ENCODE measurements at places on chromosomes 2 and 18.
A peak's percentile ranks its signal among the peaks of the same experiment; 100 is the strongest.

DNA sequence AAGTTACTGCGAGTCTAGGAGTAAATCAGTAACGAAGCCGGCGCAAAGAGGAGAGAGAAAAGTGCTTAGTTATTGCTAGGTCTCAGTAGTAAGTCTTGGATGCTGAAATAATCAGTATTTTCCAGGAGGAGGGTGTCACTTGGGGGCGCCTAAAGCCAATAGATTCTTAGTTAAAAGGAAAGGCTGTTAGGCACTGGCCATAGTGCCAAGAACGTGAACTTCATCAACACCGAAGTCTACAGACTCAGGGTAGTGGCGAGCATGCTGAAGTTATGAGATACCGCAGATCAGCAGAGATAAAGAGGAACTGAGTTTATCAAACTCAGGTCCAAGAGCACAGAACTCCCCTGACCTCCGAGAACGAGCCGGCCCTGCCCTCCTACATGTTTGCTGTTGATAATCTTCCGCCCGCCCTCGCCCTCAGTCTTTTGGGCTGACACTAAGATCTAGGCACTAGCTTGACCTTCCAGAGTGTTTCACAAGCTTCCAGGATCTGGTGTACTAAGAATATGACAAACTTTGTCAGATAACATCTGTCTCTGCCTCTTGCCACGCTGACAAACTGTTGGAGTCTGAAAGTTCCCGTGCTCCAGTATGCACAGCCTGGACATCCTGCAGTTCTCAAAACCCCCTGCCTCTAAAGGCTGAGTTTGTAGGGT, 49.2 kb downstream of the CYB5A start:
- no peak for DNase-seq

- peak; percentile 77 for DNase-seq
These were observed 1.2 kb upstream of the EMX1 start for GRCh38 chr2:72915907-72916742.

DNA sequence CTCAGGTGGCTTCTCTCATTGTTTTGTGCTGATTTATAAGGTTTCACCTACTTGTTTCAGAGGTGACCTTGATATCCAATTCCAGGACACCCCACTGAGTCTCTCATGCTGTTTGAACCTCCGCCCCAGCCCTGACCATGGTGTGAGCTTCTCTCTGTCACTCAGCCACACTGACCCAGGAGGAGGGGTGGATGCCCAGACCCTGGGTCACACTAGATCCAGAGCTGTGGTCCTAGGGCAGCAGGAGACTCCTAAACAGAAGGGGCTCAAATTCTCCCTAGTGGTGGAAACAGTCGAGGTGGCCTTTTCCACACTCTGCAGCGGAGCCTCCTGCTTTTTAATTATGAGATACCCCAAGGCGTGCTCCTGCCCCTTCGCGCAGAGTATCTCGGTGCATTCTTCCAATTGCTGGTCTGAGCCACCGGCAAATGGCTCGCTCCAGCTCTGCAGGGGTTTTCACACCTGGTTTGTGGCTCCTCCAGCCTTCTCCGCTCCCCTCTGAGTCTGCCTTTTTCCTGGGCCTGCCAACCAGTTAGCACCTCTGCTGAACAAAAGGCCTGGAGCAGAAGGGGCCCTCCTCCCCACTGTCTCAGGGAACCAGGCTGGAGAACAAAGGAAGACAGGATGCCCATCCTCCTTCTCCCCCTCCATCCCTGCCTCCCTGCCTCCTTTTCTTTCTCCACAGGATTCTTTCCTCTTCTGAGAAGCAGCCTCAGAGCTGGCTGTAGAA, 147.3 kb upstream of the SPRED2 start:
- no peak for DNase-seq

- DNase-seq, result no peak
These were observed 598.2 kb upstream of the NXPH2 start for GRCh38 chr2:139378373-139378772.

- peak; percentile 46 for DNase-seq
These were observed 9.0 kb downstream of the CCDC68 start for GRCh38 chr18:54950221-54950620.

GRCh38 chr2:159285433-159285832, 1.1 kb downstream of the WDSUB1 start:
- DNase-seq, result no peak

GRCh38 chr2:107618769-107619168, 207.9 kb upstream of the RGPD4 start:
- no peak for DNase-seq

GRCh38 chr18:49795612-49796552, 17.5 kb downstream of the ACAA2 start:
- DNase-seq, result no peak

DNA sequence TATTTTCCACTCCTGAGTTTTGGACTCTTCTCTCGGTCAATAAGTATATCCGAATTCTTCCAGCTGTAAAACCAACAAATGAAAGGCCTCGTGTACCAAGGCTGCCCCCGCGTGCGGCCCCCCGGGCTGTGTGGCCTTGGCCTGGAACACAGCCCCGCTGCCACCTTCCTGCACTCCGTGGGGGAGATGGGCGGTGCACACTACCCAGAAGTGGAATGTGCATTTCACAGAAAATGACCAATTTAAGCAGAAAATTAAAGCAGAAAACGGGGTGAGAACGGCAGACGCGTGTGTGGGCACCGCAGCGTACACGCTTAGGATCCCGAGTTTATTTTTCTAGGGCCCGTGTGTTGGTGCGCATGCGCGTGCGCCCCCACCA, 34.4 kb upstream of the ZNF516 start:
- DNase-seq, result no peak

GRCh38 chr2:160402501-160402900, 91.1 kb downstream of the RBMS1 start:
- no peak for DNase-seq

GRCh38 chr2:12617366-12617765, 99.4 kb upstream of the TRIB2 start:
- no peak for DNase-seq

DNA sequence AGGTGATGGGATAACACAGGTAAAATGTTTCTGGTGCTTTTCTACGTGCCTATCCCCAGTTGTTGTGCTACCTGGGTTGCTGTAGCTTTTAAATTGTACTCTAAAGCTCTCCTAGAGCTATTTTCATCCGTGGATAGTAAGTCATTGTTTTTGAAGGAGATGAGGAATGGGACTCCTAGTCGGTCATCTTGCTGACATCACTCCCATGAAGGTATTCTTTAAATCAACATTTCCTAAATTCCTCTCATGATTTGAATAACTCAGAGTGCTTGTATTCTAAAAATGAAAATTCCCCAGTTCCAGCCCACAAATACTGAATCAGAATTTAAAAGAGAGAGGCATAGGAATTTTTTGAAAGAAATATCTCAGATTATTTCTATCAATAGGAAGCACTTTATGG, 44.3 kb downstream of the CCDC148 start:
- peak; percentile 12 for DNase-seq

- DNase-seq, result no peak
These were observed 57.5 kb upstream of the TGIF1 start for GRCh38 chr18:3392467-3392855.

GRCh38 chr18:23689031-23689615, at the start of gene LAMA3:
Gene LAMA3 (plus strand): TSS chr18:23689453. CDS start chr18:23689684, 231 bp downstream.
- peak; percentile 66 for DNase-seq

- DNase-seq, result no peak
These were observed 54.3 kb upstream of the AGPS start for GRCh38 chr2:177338177-177338721.

GRCh38 chr2:37982147-37982582, 57.1 kb downstream of the RMDN2 start:
- DNase-seq, result peak; percentile 74

- peak; percentile 66 for DNase-seq
These were observed 152.3 kb downstream of the MEIS1 start for GRCh38 chr2:66587216-66587615.

GRCh38 chr2:162007447-162008040, 66.5 kb downstream of the DPP4 start:
- DNase-seq, result no peak

DNA sequence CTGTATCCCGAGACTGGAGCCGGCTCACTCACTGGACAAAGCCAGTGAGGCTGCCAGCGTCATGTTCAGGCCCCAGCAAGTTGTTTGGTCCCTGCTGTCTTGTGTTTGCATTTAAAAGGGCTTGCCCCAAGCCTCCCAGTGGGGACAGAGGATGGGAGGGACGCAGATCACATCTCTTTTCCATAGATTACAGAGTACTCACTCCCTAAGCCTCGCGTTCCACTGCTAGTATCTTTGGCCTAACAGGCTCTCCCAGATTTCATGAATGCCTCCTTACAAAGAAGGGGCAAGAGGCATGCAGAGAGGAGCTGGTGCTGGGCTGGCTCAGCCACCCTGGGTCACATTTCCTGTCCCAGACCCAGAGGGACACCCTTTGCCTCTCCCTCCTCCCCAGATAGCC, 59.1 kb downstream of the CMPK2 start:
- DNase-seq, result no peak

DNA sequence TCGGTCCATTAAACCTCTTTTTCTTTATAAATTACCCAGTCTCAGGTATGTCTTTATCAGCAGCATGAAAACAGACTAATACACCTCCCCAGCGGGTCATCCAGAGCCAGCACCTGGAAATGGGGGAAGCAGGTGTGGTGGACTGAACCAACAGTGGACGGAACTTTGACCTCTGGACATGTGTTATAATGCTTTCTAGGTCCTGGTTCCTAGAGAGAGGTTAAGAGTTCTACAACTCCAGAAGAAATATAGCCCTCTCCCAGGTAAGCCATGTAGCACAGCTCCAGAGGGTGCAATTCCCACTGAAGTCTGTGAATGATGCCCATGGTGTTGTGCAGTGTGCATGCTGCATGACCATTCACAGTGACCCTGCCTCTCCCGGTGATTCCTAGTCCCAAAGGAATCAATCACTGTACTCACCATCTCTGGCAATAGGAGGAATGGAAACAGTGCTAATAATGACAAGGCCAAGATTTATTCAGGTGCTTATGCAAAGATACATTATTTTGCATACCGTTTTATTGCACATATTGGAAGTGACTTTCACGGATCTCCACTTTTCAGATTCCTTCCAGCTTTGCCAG, 45.2 kb upstream of the MYO1B start:
- no peak for DNase-seq

DNA sequence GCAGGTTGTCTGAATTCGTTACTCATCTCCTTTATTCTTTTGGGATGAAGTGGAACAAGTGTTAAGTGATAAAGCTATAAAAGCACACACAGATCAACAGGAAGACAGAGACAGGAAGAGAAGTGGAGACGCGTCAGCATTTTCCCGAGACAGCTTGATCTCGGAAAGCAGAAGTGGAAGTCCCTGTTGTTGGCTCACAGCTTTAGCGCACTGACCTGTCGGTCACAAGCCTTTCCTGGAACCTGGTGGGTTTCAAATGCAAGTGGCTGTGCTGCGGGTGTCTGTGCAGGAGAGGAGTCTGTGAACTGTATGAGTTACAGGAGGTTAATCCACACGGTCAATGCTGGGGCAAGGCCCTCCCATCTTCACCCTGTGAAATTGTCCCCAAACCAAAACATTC, 116.6 kb upstream of the PELI1 start:
- DNase-seq, result no peak

DNA sequence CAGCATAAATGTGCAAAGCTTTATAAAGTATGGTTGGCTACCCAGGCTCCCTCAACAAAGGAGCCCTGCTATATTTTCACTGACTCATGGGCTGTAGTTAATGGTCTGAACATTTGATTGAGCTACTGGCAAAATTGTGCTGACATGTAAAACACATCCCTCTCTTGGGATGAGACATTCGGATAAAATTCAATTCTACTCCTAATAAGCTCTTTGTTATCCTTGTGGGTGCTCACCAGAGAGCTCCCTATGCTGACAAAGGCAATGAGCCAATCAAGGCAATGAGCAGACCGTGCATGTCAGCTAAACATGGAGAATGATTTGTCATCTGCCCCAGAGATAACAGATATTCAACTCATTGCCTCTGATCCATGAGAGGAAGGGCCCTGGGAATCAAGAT, 27.7 kb downstream of the SERPINB8 start:
- no peak for DNase-seq

DNA sequence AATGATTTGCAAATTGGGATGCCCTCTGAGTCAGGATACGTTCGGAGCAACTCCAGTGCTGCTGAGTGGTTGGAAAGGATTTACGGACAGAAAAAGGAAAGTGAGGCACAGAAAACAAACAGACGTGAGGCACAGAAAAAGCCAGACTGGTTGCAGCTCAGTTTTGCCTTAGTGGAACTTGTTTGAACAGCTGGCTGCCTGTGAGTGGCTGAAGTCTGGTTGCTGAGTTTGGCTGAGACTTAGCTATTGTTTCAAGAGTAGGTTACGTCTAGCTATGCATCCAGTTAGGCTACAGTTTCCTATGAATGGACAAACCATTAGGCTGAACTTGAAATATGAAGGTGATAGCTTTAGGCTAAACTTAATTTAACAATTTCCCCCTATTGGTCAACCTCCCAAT, 256.6 kb downstream of the VAPA start:
- peak; percentile 4 for DNase-seq

- DNase-seq, result no peak
These were observed 406.1 kb downstream of the SLC4A3 start for GRCh38 chr2:220033546-220033945.

DNA sequence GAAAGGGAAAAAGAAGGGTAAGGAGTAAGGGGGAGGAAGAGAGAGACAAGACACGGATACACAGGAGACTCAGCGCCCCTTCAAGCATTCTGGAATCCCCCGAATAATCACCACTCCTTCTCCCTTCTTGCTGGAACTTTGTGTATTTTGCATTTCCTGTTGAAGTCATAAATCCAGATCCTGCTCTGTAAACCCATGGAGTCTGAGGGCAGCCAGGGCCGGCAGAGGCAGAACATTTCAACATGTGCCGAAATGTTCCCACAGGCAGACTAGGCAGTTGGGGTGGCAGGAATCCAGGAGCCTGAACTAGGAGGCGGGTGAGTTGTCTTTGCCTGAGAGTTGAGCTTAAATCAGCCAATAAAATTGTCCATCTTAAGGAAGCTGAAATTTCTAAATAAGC, 193.1 kb downstream of the SH3RF3 start:
- no peak for DNase-seq

- peak; percentile 15 for DNase-seq
These were observed 90.6 kb downstream of the MDH1 start for GRCh38 chr2:63679252-63679855.

DNA sequence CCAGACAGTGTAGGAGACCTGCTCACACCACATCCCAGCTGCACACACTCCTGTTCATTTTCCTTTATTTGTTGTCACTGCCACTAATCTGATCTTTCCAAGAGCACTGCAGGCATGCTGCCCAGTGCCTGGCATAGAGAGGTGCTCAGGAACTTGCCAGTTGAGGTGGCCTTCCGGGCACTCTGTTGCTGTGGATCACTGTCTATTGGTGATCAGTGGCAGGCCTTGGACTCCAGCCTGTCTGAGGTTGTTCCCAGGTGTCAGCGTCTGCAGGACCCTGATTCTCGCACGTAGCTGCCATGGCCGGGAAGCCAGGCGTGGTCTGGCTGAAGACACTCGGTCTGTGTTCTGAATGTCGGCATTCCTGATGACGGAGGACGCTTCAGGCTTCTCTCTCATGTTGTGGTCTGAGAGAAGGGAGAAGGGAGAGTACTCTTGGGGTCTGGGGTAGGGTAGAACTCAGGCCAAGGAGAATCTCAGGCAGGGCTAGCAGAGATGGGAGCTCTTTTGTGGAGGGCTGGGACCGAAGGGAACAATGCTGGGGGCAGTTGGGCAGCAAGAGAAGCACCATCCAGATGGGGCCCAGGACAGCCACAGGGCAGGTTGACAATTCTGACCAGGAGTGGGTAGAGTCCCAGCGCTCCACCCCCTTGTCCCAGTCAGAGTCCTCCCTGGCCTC, 240.9 kb downstream of the MYCN start:
- no peak for DNase-seq

GRCh38 chr2:33230842-33231241, 245.6 kb upstream of the RASGRP3 start:
- DNase-seq, result no peak

GRCh38 chr2:179037807-179038206, 12.1 kb downstream of the CCDC141 start:
- no peak for DNase-seq

GRCh38 chr18:11724781-11725180, 35.7 kb downstream of the GNAL start:
- DNase-seq, result no peak
